Mesendoderm (in vitro differentiated cells): ENCODE measurements at places on chromosomes 4 and X.

DNA sequence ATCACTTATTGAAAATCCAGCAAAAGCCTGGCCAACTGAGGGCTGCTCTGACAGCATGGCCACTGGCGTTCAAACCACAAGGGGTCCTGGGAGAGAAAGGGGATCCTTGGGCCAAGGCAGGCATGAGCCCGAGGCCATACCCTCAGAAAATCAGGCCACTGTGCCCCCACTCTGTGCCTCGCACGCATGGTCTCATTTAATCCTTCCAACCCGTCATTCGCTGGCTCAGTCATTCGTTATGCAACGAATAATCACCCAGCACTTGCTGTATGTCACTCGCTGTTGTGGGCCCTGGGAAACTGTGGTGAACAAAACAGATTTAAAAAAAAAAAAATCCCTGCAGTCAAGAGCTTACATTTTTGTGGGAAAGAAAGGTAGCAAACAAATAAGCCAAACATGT is 112.7 kb downstream of the BCOR start:
- DNase-seq: no peak

DNA sequence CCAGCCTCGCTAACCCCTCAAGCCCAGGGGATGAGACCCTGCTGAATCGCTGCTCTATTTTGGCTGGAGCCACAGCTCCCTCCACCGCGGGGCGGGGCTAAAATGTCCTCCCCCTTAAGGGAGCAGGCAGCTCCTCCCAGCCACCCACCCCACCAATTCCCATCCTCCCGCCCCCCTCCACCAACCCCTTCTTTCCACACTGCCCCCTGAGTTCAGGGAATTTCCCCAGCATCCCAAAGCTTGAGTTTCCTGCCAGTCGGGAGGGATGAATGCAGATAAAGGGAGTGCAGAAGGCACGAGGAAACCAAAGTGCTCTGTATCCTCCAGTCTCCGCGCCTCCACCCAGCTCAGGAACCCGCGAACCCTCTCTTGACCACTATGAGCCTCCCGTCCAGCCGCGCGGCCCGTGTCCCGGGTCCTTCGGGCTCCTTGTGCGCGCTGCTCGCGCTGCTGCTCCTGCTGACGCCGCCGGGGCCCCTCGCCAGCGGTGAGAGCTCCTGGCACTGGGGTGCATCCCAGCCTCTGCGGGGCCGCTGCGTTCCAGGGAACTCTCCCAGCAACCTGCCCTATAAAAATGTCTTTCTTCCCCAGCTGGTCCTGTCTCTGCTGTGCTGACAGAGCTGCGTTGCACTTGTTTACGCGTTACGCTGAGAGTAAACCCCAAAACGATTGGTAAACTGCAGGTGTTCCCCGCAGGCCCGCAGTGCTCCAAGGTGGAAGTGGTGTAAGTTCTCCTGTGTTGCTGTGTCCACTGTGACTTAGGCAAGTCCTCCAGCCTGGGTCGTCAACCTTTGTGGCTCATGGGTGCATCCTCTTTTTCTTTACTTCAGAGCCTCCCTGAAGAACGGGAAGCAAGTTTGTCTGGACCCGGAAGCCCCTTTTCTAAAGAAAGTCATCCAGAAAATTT is at the start of gene CXCL6:
TSS of gene CXCL6 (plus strand) at position 306 of the 907 bp plus-strand sequence. CDS start at position 379, 73 bp downstream.
- DNase-seq: peak; percentile 59

DNA sequence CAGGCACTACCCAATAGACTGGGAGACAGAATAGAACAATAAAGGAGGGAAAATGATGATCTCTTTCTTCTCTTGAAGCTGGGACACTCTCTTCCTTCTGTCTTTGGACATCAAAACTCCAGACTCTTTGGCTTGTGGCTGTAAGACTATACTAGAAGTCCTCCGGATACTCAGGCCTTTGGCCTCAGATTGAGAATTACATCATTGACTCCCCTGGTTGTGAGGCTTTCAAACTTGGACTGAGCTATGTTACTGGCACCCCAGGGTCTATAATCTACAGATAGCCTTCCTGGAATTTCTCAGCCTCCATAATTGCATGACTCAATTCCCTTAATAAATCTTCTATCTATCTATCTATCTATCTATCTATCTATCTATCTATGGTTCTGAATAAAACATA is 294.2 kb upstream of the CT83 start:
- no peak for DNase-seq

- peak; percentile 87 for DNase-seq
These were observed 134.8 kb downstream of the ARHGAP10 start for GRCh38 chr4:147866532-147867271.

GRCh38 chrX:98501426-98501825 is 1617.7 kb downstream of the RPA4 start:
- DNase-seq: no peak

GRCh38 chrX:101530944-101531343 is 19.4 kb upstream of the ARMCX1 start:
- DNase-seq: no peak

- DNase-seq: no peak
These were observed 96.5 kb upstream of the EOLA2 start for GRCh38 chrX:150034788-150035187.

DNA sequence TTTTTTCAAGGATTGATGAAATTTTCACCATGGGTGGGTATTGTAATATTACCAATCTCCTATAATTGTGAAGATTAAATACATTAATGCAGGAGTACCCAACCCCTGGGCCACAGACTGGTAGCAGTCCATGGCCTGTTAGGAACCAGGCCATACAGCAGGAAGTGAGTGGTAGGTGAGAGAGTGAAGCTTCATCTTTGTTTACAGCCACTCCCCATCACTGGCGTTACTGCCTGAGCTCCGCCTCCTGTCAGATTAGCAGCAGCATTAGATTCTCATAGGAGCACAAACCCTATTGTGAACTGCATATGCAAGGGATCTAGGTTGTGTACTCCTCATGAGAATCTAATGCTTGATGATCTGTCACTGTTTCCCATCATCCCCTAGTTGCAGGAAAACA is 15.1 kb downstream of the RAPGEF2 start:
- DNase-seq: no peak

GRCh38 chr4:139692309-139693012 is 26.8 kb downstream of the MGST2 start:
- peak; percentile 61 for DNase-seq

DNA sequence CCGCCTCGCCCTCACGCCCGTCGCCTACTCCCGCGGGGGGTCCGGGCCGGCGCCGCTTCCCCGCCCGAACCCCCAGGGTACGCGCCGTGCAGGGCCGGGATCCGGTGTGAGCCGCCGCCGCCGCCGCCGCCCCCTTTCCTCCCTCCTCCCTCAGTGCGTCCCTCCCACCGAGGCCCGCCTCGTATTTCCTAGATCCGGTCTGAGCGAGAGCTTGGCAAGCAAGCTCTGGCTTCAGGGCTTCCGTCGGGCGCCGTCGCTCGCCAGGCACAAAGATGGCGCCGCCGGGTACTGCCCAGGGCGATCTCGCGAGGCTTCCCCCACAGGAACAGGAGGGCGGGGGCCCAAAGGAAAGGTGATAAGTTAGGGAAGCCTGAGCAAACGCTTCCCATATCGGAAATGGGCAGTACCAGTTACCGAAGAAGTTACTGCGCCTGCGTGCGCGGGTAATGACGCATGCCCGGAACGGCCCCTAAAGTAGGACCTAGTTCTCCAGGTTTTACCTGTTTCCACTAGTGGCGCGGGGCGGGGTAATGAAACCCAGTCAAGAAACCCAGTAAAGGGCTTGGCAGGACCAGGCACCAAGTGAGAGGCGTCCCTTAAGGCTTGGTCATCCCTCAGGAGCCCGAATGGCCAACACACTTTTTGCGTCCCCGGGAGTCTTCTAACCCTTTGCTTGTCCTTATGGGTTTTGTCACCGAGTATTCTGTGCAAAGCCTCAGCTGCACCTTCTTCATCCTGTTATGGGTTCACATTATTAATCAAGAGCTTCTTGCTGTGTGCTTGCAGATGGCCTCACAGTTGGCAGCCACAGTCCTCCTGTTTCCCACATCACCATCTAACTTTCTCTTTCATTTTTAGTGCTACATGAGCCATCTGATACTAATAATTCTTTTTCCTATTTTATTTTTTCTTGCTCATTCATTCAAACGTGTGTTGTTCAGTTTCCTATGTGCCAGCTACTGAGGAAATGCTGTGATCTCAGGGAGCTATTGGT is at the start of gene TAB3:
TSS of gene TAB3 (minus strand) at position 108 of the 994 bp plus-strand sequence. CDS start 29,666 bp downstream, outside the sequence.
- peak; percentile 98 for DNase-seq

GRCh38 chr4:2803624-2804448 is 11.0 kb downstream of the SH3BP2 start:
- DNase-seq: no peak

DNA sequence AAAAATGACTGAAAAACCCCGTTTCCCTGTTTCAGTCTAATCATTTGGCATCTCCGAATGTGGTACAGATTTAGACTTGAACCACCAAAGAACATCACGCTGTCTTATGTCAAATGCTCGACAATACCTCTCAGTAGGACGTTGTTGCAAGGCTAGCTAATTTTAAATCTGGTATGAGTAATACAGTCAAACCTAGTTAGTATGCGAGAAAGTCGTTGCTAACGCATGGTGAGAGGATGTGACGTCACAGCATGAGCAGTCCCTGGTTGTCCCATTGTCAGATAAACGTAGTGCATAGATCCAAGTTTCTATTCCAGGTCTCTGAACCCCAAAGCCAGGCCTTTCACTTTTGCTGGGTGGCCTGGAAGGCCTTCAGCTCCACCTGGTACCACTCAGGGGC is 44.7 kb downstream of the SETD7 start:
- DNase-seq: peak; percentile 24

DNA sequence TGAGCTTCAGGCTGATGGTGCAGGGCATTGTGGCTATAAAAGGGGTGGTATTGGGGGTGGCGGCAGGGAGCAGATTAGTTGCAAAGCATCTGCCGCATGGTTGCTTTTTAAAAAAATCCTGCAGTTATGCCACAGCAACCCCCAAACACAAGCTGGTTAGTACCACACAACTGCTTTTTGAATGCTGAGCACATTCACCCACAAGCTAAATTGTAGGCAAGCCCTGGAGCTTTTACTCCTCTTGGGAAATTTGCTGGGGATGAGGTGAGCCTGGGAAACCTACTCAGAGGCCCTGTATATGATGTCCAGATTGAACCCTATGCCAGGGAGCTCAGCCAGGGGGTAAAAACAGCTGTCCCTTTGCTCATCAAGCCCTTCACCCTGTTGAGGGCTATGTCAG is 33.8 kb upstream of the TRIM2 start:
- DNase-seq: no peak

DNA sequence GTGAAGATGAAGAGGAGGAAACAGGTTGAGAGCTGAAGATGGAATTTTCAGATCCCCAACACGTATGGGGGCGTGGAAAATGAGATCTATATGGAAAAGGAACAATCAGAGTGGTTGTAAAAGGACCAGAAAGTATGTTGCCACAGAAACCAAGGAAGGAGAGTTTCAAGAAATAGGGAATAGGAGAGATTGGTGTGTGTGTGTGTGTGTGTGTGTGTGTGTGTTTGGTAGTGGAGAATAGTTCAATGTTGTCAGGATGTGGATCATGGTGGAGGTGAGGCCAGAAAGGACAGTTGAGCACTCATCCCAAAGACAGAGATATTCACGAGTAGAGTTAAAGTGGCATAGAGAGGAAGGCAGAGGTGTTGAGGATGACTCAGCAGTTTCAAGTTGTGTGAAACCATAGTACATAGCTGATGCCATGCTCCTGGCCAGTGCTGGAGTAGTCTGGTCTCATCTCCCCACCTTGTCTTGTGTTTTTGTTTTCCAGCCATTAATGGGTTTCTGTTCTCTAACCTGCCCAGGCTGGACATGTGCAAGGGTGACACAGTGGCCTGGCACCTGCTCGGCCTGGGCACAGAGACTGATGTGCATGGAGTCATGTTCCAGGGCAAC is 36.1 kb downstream of the HEPH start:
- no peak for DNase-seq

DNA sequence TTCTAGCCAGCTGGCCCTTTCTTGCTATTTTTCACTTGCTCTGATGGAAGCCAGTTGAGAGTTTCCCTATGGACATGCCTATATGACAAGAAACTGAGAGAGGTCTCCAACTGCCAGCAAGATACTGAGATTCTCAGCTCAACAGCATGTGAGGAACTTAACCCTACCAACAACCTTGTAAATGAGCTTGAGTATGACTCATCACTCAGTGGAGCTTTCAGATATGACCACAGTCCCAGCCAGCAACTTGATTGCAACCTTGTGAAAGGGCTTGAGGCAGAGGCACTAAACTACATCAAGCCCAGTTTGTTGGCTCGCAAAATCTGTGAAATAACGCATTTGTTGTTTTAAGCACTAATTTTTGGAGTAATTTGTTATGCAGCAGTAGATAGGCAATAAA is 175.8 kb downstream of the COMMD8 start:
- DNase-seq: peak; percentile 58

DNA sequence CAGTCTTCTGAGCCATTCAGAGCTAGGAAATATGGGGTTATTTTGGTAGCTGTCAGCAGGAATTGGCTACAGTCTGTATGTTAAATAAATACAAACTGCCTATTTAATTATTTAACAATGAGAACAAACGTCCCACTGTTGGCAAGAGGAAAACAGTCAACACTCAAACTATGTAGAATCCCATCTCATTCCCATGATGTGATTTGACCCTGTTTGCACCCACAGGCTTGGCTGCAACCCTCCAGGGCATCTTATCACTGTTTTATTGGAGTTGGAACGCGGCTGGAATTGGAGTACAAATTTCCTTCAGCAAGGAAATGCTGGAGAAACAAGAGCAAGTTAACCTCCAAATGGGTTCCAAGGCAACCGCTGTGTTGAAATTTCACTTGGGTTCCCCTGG is 124.0 kb downstream of the KIT start:
- DNase-seq: no peak

DNA sequence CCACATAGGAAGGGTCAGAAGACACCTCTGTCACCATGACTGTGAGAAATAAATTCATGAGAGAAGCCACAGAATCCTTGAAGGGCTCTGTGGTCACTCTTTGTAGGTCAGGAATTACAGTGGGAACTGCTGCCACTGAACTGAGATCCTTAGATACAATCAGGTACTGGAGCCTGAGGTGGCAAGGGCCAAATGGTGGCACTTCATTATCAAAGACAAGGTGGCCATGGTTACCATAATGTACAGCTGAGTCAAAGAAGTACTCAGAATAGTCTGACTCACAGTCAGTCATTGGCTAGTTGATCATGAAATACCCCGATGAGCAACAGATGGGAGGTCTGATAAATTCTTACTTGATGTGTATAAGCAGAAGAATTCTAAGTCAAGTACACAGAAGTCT is 131.9 kb downstream of the RTL3 start:
- DNase-seq: no peak

GRCh38 chrX:74369666-74370065 is 51.6 kb upstream of the SLC16A2 start:
- DNase-seq: no peak

DNA sequence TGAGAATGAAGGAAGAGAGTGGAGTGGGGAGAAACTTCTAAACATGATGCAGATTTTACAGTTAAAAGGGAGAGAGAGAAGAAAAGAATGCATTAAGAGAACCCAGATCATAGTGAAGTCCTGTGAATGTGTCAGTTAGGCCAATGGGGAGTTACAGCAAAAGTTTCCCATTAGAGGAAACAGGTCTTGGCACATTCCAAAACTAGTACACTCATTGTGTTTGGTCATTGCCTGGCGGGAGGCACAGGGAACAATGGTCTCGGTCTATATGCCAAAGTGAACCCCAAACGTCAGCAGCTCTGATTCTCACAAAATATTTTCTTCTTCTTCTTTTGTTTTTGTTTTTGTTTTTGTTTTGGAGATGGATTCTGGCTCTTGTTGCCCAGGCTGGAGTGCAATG is 284.5 kb upstream of the CTSO start:
- peak; percentile 22 for DNase-seq
